ENCODE measurements at places on chromosomes 12 and 14.

GRCh38 chr14:79465651-79466050, 745.7 kb downstream of the DIO2 start:
- DNase-seq = no peak

DNA sequence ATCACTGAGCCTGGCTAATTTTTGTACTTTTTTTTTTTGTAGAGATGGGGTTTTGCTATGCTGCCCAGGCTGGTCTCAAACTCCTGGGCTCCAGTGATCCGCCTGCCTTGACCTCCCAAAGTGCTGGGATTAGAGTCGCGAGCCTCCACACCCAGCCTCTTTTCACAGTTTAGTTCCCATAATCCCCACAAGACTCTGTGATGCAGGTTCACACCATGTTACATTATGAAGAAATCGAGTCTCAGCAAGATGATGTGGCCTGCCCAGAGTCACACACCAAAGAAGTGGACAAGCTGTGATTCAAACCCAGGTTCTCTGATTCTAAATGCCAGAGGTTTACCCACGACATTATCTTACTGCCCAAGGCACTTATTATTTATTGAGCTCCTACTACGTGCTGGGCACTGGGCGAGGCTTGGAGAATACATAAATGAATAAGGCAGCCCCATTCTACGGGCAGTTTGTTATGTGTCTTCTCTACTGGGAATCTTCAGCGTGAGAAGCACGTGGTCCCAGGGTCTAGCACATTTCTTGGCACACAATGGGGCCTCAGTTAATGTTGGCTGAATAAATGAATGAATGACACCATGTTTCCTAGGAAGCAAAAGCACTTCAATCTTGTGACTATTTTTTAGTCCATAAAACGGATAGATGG, 23.5 kb upstream of the OASL start:
- DNase-seq = no peak

DNA sequence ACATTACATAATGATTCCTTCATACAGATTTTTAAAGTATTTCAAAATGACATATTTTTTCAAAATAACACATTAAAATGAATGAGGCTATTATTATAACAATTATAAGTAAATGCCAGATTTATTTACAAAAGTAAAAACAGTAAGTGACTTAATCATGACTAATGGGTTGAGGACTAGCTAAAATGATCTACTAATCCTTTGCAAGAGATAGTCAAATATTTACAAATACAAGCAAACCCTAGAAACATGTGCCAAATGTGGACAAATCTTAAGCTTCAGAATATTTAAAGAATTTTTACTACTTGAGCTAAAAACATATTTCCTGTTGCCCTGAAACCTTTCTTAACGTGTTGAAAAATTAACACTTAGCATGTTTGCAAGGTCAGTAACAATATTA, 74.8 kb downstream of the KIF21A start:
- DNase-seq = no peak

GRCh38 chr12:132710043-132710404, 618 bp upstream of the PGAM5 start:
- DNase-seq = no peak

GRCh38 chr12:47805417-47805816, 14.3 kb downstream of the HDAC7 start:
- DNase-seq = no peak

Measured in ELF-1 (cell line).